ENCODE measurements at places on chromosomes 7 and 10.
A peak's percentile ranks its signal among the peaks of the same experiment; 100 is the strongest.

DNA sequence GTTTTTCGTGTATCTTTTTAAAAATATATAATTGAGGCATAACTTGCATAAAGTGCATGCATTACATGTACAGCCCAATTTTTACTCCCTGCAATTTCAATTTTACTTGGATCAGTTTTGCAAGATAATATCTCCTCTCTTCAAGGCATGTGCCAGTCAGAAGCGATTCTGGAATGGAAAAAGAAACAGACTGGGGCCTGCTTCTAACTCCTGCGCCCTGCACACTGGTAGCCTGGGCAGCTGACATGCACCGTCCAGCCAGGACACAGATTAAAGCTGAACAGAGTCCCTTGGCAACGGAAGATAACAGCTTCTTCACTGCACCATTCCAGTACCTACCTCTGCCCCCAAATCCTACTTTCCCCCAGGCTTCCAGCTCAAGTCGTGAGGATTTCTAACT lies 182.1 kb downstream of the FAM107B start:
- no peak for DNase-seq

DNA sequence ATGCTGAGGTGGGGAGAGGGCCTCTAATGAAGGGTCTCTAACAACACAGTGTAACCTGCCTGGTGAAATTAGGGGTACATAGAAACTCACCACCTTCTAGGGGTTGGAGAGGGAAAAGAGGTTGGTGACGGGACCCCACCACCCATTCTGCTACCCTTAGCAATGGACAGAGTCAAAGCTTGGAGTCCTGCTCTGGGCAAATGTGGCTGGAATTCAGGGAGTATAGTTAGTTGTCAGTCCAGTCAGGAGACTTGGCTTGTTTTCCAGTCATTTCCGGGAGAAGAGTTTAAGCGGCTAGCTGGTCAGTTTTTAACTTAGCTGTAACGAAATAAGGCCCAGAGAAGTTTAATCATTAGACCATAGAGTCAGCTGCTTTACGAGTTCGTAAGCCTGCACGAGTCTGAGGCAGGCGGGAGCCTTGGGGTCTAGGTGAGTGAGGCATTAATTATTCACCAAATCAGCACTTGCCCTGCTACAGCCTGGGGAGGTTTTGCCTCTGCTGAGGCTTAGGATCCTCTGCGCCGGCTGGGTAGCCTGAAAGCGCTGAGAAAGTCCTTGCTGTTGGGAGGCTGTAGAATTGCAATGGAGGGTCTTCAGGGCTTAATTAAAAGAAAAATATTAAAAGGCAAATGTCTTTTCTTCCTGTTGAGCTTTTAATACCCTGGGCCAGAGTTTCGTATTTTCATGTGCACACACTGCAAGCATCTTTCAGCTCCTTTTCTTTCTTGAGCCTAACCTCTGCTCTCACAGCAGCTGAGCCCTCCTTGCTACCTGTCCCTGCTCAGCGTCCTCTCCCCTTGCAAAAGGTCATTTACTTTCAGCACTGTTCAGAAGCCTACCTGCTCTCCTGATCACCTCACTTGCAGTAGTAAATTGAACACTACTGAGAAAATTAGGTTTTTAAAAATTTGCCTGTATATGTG lies 1.5 kb upstream of the LAMB1 start:
- DNase-seq = no peak

- DNase-seq = no peak
Observed at GRCh38 chr10:4407783-4408182, 418.2 kb upstream of the AKR1E2 start.

- DNase-seq = no peak
Observed at GRCh38 chr7:1239803-1240516, 7.3 kb downstream of the UNCX start.

DNA sequence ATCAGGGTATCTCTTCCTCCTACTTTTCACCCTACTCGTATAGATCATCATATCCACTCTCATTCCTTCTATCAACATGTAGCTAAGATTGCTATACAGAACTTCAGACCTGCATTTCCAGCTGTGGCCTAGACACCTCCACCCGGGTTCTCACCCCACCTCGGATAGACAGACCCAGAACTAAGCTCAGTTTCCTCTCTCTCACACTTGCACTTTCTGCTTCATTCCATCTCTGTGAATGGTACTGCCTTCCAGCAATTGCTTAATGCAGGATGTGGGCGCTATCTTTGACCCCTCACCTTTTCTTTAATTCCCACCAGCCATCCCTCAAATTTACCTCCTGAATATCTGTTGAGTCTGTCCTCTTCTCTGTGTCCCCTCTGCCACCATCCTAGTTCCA lies 35.7 kb downstream of the AGK start:
- no peak for DNase-seq

- no peak for DNase-seq
Observed at GRCh38 chr10:46560381-46560780, 3.9 kb upstream of the GPRIN2 start.

DNA sequence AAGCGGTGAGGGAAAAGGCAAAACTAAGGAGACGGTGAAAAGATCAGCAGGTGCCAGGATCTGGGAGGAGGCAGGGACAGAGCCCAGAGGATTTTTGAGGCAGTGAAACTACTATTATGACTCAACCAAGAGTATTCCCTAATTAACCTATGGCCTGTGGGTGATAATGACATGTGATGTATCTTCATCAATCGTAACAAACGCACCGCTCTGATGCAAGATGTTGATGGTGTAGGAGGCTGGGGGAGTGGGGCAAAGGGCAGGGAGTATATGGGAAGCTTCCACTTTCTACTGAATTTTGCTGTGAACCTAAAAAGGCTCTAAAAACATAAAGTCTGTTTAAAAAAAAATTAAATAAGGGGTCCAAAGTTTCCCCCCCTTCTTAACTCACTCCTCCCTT lies 25.5 kb upstream of the EZH2 start:
- DNase-seq = no peak

DNA sequence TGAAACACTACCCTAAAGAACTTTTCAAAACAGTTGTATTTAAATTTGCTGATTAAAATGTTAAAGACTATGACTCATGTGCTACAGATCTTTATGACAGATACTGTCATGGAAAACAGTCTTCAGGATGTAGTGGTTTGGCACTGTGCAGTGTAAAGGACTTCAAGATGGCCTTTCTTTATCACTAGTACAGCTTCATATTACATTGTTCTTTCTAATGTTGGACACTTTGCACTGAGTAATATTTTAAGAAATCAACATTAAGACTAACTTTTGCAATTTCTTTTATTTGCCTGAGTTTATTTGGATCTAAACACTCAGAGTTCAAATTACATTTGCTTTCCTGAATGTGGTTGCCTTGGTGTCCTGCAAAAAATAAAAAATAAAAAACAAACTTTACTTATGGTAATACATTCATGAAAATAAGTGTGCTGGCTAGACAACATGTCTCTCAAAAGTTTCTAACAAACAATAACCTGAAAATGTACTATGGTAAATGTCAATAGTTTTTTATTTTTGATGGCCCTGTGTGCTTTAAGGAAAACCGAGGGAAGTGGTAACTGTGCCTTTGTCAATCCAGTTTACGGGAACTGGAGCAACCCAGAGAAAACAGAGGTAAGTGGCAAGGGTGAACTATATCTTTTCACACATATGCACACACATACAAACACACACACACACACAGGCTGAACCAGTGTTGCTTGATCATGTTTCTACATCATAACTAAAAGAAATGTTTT lies 85.9 kb upstream of the PLXDC2 start:
- DNase-seq = no peak

GRCh38 chr10:6721964-6722615 lies 142.0 kb upstream of the PRKCQ start:
- DNase-seq = no peak

DNA sequence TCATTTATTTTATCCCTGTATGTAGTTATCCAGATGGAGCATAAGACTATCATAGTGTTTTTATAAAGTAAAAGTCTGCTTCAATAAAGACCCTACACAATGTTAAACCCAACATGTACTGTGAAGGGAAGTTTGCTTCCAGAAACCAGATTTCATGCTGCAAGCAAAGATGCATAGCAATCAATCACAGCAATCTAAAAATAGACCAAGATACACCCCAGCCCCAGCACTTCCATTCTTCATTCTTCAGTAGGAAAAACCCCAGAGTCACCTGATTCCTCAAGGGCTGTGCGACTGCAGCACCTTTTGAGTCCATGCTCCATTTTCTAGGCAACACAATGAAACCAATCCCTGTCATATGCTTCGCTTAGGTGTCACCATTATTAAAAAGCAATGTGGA lies 66.9 kb upstream of the PDE1C start:
- no peak for DNase-seq

- DNase-seq = no peak
Observed at GRCh38 chr7:1050254-1050906, 6.0 kb downstream of the GPR146 start.

GRCh38 chr7:30412782-30413504 lies 65.6 kb downstream of the NOD1 start:
- no peak for DNase-seq

- DNase-seq = no peak
Observed at GRCh38 chr10:119654540-119654939, 3.4 kb downstream of the BAG3 start.

DNA sequence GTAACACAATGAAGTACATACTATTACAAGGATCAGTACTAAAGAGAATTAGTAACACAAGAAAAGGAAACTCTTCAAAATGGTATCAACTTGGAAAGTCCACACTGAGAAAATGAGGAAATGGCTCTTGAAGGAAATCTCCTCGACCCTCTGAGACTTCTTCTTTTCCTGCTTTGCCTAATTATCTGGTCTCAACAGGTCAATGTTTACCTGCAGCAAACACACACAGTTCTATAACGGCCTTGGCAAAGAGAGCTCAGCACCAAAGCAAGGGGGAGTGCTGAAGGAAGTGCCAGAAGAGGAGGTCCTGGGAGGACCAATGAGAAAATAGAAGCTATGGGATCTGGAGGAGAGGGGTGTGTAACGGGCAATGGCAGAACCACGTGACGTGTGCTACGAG lies 21.9 kb downstream of the CHCHD3 start:
- DNase-seq = no peak

GRCh38 chr10:26857991-26858706 lies 2.6 kb downstream of the ABI1 start:
- no peak for DNase-seq

DNA sequence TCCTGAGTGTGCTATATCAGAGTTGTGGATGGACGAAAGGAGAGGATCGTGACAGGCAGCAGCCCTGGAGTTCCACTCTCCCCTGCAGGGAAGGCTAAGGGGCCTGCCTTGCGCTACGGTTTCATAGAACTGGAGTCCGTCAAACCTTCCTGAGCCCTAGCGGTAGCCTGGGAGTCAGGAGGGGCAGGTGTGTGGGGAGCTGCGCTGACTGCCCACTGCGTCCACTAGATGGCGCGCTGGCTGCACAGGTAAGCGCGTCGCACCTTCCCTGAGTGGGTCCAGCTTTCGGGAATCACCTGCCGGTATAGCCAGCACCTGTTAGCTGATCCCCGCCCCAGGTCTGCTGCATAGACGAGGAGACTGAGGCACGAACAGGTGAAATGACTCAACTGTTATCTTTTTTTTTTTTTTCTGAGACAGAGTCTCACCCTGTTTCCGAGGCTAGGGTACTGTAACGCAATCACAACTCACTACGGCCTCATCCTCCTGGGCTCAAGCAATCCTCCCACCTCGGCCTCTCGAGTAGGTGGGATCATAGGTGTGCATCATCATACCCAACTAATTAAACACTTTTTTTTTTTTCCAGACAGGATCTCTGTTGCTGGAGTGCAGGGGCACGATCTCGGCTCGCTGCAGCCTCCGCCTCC lies 20.2 kb upstream of the BAIAP2L1 start:
- DNase-seq = peak; percentile 35

GRCh38 chr10:97928897-97929296 lies 79.3 kb downstream of the GOLGA7B start:
- no peak for DNase-seq

DNA sequence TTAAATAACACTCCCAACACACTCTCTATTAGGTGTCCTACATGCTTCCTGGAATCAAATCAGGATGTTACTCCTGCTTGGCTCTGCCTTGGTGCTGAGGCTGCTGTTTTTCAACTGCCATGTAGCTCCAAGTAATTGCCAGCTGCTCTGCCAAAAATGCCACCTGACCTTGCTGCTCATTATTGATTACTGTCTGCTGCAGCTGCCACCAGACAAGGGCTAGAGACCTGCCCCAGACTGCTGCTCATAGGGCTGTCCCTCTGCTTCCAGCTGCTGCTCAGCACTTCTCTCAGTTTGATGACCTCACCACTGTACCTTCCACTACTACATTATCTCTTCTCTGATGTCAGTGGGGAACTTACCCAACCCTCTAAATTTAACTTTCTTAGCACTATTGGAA lies 102.5 kb downstream of the PCLO start:
- DNase-seq = no peak

DNA sequence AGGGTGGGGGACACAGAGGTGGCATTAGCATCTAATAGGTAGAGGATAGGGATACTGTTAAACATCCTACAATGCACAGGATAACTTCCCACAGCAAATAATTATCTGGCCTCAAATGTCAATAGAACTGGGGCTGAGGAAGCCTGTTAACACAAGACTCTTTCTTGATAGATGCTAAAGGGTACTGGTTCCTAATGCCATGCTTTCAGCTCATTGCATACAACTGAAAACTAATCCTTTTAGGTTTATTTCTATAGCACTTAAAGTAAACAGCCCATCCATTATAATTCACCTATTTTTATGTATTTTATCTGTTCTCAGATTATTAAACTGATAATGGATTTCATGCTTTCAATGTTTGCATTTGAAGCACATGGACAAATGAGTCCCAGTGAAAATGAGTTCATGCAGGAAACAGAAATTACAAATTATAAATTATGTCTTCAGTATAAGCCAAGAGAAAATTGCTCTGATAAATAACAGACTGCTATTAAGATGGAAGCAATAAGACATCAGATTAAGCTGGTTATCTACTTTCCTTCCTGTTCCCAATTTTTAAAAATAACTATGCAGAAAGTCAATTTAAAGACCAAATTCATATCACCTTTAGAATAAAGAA lies 66.4 kb downstream of the AKR1D1 start:
- no peak for DNase-seq

DNA sequence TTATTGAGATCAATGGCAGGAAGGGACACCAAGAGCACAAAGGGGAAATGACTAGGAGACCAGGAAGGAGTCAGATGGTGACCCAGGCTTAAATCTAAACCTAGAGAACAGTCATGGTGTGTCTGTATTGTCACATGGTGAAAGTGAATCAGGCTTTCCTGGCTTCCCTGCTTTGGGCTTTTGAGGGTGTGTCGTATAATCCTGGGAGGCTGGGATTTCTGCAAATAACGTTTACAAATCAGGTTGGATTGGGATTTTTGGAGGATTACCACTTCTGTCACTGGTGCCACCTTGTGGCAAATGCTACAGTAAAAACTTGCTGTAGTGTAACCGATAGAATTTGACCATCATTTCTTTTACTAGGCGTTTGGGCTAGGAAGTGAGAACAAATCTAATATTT lies 502.6 kb downstream of the NRG3 start:
- no peak for DNase-seq

GRCh38 chr10:104337521-104337984 lies 712 bp downstream of the ITPRIP start:
- DNase-seq = no peak

GRCh38 chr7:105972276-105972675 lies 9.2 kb downstream of the CDHR3 start:
- no peak for DNase-seq
